ENCODE measurements at places on chromosomes 4 and X. TPM values are rescaled to one million over a fixed set of nuclear protein-coding genes. Genes with fewer than 3 reads are reported as not detected.

GUCY2F gene
- total RNA-seq = not detected

JADE1 gene
- 32.9 TPM for total RNA-seq

NAP1L5 gene
- 3.3 TPM for total RNA-seq

TBX22 gene
- total RNA-seq = not detected

SLAIN2 gene
- 58.6 TPM for total RNA-seq

BLTP1 gene
- 46.4 TPM for total RNA-seq

SLITRK4 gene
- not detected for total RNA-seq

CXCL11 gene
- not detected for total RNA-seq

TRAM1L1 gene
- total RNA-seq = not detected

MXRA5 gene
- not detected for total RNA-seq
